ENCODE measurements at places on chromosomes 7 and 10.

DNA sequence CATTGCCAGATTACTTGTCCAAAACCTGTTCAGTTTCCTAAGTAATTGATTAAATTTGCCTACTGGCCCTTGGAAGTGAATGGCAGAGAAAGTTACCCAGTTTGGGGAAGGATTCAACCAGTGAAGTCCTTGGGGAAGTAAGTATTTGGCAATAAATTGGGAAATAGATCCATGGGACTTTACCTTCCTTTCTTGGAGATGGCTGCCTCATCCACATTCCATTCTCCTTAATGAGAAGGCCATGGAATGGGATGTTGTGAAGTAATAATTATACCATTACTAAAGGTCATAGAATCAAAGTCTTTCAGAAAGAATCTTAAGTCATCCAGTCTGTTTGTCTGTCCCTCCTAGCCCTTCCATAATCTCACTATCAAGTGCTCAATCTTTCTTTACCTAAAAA is 4.5 kb upstream of the COPG2 start:
- DNase-seq = no peak

GRCh38 chr7:41624818-41625217 is 78.1 kb downstream of the INHBA start:
- DNase-seq = no peak

- no peak for DNase-seq
Measured at GRCh38 chr7:44111761-44112160, 7.6 kb downstream of the AEBP1 start.

GRCh38 chr10:119803264-119803663 is 69.4 kb downstream of the MCMBP start:
- DNase-seq = no peak

DNA sequence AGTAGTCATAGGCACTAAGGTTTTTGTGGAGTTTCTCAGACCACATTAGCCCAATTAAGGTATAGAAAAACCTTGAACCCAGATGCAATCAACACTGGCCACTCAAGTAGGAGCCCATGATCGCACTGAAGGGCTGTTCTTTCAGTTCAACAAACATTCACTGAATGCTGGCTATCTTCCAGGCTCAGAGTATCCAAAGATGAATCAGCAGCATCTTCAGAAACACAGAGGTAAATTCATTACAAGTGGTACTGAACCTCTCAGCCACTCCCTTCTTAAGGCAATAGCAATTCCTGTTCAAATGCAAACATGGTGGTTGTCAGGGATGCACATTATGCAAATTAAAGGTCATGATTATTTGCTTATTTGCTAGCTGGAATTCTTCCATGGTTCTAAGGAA is 17.1 kb downstream of the KCNK18 start:
- no peak for DNase-seq
